ENCODE measurements at places on chromosomes 16 and 17.

GRCh38 chr17:8701754-8702153, 42.9 kb downstream of the CCDC42 start:
- no peak for DNase-seq

DNA sequence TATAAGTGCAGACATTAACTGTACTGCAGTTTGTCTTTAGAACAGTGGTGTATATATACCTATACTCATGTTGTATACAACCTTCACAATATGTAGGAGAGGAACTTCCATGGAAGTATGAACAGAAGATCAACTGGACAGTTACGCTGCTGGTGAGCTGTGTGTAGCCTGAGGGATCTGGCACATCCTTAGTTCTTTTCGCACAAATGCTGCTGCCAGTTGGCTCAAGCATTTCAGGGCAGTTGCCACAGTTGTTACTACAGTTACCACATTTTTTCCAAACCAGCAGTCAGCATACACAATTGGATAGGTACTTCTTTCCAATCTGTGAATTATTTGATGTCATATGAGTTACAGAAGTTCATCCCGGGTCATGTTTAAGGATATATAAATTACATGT, 539.6 kb upstream of the HSBP1 start:
- DNase-seq = no peak

DNA sequence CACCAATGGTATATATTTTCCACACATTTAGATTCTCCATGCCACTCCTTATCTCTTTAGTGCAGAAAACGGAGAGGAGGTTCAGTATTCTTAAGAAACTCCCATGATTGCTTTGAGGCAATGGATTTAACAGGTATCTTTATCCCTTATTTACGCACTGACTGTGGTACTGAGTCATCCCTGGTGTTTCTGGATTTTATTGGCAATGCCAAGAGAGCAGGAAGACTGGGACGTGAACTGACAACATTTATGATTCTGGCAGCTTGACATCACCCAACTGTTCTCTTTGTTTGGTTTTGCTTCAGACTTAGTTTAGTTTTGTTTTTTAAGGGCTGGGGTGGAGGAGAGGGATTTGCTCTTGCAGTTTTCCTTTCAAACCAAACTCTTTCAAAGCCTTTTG, 131.4 kb downstream of the WWOX start:
- no peak for DNase-seq

DNA sequence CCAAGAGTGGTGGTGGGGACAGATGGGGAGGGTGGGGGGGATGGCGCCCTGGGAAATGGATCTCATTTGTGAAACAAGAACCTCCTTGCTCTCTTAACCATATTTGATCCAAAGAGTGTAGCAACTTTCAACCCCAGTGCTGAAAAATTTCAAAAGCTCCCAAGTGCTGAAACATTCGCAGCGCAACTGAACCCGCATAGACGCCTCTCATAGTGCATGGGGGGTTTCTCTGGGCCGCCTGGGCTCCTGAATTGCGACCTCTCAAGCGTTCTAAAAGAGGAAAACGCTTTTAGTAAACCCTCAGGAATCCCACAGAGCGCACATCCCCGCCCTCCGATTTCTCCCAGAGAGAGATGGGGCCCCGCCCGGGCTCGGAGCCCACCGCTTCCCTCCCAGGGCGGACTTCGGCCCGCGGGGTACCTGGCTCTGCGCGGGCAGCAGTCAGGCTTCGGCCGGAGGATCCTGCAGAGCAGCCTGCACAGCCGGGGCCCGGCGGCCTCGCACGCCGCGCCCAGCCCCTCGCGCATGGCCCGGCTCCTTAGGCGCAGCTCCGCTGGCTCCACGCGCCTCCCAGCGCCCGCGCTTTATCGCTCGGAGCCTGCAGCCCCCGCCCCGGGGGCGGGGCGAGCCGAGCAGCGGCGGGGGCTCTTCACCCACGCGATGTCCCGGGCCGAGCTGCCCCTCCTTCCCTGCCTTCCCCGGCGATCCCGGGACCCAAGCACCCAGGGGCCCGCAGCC, 7.0 kb downstream of the NOS2 start:
- DNase-seq = no peak

DNA sequence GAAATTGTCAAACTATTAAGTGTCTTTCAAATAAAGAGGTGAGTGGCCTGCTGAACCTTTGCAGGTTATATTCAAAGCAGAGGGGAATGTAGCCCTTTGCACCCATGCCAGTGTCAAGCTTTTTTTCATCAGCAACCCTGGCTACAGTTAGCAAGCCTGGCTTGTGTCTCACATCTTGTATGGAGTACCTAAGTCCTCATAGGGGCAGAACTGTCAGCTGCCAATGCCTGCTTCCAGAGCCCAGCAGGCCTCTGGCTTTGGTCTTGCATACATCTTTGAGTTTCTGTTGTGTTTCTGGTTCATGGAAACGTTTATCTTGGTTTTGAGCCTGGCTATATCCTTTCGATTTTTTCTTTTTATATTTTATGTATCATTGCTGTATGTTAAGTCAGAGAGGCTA, 26.8 kb downstream of the REXO5 start:
- DNase-seq = no peak

DNA sequence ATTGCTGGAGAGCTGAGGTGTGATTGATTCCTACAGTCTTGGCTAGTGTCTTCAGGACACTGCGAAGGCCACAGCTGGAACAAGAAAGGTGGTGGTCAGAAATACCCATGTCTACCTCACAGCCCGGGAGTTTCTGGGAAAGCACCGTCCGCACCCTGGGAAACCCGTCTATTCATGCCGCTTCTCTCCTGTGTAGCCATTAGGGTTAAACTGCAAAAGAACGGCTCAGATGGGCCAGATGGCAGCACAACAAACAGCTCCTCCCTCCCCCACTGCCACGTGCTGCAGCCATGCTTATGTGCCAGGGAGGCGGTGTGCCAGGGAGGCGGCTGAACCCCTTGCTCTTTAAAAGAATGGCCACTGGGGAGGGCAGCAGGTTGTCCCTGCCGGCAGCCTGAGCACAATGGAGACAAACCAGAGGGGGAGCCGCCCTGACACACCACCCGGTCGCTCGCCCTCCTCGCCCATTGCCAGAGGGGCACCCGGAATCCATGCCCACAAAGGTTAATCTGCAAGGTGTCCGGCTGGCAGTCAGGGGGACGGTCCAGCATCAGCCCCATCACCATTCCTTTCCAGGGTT, 65.2 kb downstream of the CYTH1 start:
- DNase-seq = peak; percentile 77

DNA sequence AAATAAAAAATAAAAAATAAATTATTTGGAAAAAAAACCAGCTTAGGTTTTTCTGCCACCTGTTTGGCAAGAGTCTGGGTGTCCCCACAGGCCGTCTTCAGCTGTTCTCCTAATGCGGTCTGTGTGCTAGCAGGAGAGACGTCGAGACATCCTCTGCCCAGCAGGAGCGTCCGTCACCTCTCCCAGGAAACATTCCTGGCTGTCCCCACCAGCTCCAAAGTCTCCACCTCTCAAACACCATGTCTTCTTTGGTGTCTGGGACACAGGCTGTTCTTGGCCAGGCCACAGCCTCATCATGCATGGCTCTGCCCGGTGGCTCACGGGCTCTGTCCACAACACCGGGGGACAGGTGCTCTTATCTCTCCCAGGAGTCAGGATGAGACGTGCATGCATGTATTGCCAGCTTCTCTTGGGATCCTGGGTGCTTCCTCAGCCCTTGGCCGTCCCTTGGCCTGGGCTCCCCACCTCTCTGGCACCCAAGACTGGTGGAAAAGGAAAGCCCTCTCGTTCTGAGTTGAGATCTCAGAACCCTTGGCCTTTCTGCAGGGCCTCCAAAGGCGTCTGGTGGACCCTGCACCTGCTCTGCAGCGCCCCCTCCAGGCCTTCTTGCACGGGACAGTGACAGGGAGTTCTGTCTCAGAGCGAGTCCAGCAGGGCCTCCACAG, 84.9 kb upstream of the CBX4 start:
- DNase-seq = peak; percentile 12

- DNase-seq = peak; percentile 30
Measured at GRCh38 chr17:55726440-55726839, 3.8 kb upstream of the TMEM100 start.

DNA sequence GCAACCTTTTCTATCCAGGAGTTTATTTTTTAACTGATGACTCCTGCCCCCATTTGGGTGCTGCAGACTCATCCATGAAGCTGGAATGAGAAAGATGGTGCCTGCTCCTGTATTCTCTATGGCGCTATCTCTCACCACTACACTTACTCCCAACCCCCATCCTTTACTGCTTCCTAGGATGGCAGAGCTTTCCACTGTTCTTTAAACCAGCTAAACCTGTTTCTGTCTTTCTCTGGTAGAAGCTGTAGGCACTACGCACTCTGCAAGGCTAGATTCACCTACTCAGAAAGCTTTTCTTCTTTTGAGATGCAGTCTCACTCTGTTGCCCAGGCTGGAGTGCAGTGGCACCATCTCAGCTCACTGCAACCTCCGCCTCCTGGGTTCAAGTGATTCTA, 47.0 kb downstream of the ADAMTS18 start:
- DNase-seq = no peak

DNA sequence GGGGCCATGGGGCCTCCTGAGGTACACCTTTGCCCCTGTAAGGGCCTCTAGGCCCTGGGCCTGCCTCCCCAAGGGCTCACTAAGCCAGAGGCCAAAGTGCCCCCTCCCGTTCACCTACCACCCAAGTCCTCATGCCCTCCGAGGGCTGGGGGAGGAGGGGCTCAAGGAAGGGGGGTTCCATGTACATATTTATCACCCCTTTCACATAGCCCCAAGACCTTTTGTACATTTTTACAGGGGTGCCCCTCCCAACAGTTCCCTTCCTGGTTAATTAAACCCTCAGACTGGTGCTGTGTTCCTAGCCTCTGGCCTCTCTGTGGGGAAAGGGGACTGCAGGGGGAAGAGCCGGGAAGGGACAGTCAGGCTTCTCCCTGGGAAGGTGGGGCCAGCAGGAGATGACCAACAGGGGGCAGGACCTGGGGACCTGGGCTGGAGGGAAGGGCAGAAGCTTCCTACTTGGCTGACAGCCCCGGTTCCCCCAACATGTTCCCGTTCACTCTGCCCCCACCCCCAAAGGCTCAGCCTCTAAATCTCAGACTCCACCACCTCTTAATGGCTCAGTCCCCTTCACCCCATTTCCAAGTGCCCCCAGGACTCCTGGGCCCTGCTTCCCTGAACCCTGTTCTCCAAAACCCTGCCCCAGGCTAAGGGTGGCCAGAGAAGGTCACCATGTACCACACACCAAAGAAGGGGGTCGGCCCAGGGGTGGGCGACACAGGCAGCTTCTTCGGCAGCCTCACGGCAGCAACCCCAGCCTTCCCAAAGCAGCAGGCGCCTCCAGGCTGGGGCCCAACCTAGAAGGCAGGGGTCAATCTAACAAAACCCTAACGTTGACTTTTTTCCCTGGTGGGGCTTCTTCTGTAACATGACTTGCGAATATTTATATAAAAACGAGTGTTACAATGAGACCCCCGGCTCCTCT, 11.9 kb downstream of the FBRS start:
- no peak for DNase-seq

DNA sequence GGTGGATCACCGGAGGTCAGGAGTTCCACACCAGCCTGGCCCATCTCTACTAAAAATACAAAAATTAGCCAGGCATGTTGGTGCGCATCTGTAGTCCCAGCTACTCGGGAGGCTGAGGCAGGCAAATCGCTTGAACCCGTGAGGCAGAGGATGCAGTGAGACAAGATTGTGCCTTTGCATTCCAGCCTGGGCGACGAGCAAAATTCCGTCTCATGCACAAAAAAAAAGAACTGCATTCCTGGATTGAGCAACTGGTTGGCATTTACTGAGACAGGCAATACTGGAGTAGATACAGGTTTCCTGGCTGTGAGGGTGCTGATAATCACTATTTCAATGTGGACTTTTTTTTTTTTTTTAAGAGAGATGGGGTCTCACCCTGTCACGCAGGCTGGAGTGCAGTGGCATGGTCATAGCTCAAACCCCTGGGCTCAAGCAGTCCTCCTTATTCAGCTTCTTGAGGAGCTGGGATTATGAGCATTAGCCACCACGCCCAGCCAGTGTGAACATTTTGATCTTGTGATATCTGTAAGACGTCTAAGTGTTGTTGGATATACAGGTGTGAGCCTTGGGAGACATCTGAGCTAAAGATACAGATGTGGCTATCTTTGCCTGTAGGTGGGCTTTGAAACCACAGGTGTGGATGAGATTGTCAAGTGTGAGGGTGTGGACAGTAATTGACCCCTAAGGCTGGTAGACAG, 5.8 kb downstream of the CYB5D2 start:
- DNase-seq = no peak
